ENCODE measurements at places on chromosomes 2 and 18.
A peak's percentile ranks its signal among the peaks of the same experiment; 100 is the strongest.

DNA sequence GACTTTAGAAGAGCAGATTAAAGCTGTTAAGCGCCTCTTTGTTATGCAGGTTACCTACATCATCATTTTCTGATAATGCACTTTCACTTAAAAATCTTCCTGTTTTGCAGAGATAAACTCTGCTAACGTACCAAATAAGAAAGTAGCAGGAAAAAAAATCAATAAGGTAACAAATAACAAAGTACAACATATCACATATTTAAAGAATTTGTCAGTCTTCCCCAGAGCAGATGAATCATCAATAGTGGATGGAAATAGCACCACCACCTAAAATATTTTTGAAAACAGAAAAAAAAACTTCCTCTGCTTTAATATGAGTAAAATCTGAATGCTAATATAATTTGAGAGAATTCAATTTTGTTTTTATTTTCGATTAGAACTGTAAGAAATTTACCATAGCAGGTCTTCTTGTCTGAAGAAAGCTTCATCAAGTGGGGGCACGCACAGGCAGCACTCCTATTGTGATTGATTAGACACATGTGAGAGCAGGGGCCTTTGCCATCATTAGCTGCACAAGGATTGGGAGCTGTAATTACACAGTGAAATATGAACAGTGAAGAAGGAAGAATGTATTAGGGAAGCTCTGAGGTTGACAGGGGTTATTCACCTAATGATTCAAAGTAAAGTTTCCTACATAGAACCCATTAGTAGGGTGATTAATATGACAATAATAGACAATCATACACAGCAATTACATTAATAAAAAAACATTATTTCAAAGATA, 1279.4 kb downstream of the LRP1B start:
- DNase-seq = no peak

DNA sequence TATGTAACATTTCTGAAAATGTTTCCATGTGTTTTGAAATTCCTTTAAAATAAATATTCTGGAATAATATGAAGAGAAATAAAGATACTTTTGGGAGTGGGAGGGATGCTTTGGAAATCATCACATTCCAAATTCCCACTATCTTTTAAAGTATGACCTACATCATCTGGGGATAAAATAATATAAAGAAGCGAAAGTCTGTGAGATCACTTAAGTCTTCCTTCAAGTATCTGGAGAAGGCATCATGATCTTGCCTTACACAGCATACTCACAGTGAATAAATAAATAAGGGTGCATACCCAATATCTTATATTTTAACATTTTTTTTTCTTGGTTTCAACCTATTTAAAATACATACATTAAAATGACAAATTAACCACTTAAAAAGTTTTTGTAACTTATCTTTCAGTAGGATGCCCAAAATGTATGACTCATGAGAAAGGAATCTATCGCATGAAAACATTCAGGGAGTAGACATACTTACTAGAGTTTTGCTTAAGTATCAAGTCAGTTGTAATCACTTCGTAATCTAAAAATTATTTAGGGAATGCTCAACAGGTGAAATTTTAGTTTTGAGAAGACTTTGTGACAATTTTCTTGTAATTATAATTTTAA, 248.3 kb upstream of the COL3A1 start:
- DNase-seq = no peak

DNA sequence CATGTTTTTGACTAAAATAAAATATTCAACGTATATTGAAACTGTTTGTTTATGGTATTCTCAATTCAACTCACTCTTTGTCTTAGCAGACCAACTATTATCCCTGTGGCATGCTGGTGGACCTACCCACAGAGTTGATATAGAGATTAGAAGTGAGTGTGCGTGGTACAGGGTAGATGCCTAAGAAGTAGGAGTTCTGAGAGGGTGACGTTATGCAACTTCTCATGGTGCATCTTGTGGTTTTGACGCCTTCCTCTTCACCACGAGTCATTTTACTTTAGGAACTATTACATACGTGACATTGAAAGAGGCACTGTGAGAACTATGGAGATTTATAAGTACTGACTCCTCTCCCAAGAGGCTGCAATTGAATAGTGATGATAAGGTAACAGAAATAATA, 26.6 kb upstream of the NAPG start:
- DNase-seq = peak; percentile 90

- no peak for DNase-seq
These were observed 544 bp downstream of the DNAJC27 start for GRCh38 chr2:24971286-24971535.

- DNase-seq = no peak
These were observed 70.9 kb upstream of the RNF152 start for GRCh38 chr18:61963705-61964104.

DNA sequence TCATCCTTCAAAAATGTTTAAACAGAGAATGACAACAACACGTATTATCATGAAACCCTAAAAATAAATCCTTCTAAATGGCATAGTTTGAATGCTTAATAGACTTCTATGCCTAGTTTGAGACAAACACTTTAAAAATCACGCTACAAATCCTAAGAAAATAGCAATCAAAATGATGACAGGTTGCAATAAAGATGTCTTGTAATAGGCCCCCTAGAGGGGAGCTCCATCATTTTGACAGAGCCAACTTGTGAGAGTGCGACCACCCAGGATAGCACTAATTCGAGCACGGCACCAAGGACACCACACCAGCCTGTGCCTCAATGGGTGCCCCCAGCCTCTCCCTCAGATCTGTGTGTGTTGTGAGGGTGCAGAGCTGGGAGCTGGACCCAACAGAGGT, 241.3 kb upstream of the PXDN start:
- DNase-seq = no peak

DNA sequence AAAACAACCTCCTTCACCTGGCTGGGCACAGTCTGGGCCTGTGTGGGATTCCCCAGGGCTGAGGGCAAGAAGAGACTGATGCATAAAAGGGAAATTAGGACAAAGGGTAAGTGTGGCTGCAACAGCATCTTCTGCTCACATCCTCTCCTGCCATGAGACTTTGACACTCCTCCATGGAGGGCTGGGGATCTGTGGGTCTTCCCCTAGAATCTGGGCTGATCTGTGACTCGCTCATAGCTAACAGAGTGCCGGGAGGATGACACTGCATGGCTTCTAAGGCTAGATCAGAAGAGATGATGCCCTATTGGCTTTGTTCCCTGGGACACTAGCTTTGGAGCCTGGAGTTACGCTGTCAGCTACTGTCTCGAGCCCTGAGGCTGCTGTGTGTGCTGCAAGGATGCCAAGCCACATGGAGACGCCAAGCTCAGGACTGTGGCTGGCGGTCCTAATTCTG, 24.3 kb downstream of the MOCOS start:
- DNase-seq = no peak

- no peak for DNase-seq
These were observed 31.4 kb upstream of the ZNG1B start for GRCh38 chr2:113406114-113406513.

DNA sequence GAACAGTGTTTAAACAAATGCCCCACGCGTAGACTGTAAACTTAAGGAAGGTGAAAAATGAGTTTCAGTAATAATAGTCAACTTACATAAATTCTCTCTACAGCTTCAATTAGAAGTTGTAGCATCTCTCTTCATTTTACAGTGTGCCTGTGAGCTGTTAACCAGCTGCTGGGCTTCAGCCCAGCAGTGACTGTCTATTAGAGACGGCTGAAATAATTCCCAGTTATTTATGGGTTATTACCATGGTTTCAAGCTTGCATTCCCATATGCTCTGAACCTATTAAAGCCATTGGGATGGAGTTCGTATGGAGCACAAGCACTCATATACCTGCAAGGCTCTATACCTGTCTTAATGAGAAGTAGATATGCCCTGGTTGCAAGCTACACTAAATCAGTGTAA, 501.1 kb downstream of the CNTNAP5 start:
- DNase-seq = no peak

- DNase-seq = no peak
These were observed 74.8 kb downstream of the NOL10 start for GRCh38 chr2:10614939-10615338.

DNA sequence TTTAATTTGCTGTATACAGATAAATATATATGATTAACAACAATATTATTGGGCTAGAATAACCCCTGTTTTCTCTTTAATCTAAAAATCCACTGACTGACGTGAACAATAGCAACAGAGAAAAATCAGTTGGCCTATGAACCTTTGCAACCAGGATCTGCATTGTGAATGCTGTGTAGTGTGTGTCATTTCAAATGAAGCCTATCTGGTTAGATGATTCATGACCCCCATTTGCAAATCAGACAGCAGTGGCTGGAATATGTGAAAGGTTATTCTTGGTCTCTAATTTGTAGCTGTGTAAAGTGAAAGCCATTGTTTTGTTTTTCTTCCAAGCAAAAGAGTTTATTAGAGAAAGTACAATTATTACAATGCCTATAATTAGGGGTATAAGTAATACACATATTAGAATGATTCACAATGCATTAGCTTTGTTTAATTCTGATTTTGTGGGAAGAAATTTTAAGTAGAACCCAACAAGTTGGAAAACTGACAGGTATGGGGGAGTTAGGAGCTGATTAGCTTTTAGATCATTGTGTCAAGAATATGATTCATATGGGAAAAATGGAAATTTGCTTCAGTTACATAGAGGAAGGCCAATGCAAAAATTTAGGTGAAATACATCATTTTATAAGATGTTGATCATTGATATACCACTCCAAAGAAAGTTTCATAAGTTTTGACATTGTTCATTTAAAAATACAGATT, 1362.2 kb upstream of the TMEFF2 start:
- DNase-seq = no peak

DNA sequence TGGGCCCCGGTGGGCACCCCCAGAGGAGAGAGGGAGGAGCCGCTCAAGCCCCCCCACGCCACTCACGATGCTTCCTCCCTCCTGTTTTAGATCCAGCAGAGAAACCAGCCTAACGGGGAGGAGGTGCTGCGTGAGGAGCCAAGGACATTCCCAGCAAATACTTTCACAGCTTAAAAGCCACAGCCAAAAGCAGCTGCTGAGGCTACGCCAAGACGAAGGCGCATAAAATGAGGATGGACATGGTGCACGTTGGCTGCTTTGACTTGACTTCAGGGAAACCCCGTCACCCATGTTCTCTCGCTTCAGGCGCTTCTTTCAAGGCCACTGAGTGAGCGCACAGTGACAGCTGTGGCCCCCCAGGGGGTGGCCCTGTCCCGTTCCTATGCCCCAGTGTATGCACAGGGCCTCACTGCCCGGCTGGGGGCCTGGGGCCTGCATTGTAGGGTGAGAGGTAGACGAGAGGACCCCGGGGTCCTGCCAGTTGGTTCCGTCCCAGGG, 72.1 kb upstream of the PXDN start:
- DNase-seq = no peak

GRCh38 chr2:85302121-85302520, 25.7 kb downstream of the TGOLN2 start:
- DNase-seq = no peak

DNA sequence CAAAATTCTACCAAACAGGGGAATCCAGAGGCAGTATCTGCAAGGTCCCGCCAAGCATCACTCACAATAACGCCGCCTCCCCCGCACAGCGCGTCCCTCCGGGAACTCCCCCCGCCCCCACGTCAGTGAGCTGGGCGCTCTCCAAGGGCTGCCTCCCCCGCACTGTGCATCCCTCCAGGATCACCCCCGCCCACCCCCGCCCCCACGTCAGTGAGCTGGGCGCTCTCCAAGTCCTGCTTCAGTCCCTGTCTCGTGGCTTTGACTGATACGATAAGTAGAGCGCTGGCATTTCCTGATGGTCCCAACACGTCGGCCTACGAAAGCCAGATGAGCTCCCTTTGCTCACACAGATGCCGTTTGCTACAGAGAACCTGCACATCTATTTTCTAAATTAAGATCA, 130.7 kb upstream of the TPO start:
- no peak for DNase-seq

DNA sequence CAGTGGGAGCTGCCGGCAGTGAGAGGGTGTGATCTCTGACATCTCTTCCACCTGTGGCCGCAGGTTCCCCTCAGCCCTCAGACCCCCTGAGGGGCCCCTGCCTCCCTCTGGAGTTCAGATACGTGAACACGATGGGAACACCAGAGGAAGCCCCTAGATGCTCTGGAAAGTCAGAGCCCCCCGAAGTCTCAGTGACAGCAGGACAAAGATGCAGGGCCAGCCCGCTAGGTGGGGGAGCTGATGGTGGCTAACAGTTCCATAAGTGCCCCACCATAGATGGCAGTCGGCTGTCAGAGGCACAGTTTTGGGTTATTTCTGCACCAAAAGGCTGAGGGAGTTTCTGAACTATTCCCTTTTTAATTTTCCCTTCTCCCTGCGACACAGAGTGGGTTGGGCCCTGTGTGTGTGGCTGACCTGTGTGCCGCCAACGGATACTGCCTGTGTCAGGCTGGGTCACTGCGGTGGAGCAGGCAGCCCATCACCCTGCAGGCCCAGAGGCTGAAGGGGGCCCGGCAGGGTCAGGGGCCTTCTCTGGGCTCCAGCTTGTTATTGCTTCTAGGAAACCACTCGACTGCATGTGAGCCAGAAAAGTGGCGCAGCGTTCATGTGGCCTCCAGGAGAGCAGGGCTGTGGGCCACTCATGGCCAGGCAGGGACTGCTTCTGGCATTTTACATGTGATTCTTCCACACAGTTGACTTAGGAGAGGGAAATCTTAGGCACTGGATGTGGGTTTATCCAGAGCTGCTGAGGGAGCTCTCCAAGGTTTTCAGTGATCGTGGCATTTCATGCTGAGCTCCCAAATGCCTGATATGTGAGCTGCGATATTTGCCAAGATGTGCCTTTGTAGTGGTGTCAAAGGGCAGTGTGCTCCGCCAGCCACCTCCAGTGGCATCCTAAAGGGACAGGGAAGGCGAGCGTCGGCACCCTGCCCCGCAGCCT, 225.1 kb downstream of the SH3RF3 start:
- DNase-seq = no peak

GRCh38 chr2:126781206-126781605, 117.5 kb upstream of the TEX51 start:
- DNase-seq = no peak

- DNase-seq = no peak
These were observed 8.3 kb upstream of the EGR4 start for GRCh38 chr2:73301636-73302035.

- DNase-seq = no peak
These were observed 285.6 kb downstream of the NR4A2 start for GRCh38 chr2:156046900-156047299.

GRCh38 chr18:32049393-32050171, 31.0 kb downstream of the RNF125 start:
- peak; percentile 78 for DNase-seq

- DNase-seq = no peak
These were observed 2.8 kb downstream of the CNOT11 start for GRCh38 chr2:101255501-101255900.

GRCh38 chr2:174704061-174704460, 60.2 kb downstream of the CHRNA1 start:
- DNase-seq = peak; percentile 77

- DNase-seq = peak; percentile 9
These were observed 141.8 kb upstream of the ALKAL2 start for GRCh38 chr2:429575-430254.

All from suppressor macrophage (primary cell).